ENCODE measurements at places on chromosomes 11 and 22.

DNA sequence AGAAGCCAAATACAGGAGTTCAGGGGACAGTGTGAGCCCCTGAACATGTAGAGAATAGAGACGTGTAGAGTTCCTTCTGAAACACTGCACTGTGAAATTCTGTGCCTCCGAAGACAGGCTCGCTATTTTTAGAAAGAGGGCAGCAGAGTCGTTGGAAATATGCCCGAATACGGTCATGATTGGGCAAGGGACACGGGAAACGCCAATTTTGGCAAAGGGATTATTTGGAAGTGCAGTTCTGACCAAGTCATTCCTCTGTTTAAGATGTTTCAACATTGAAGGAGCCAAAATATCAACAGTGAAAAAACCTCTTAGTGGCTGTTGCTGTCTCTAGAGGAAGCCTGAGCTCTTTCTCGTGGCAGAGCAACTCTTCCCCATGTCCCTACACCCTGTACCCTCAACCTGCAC lies 9.5 kb upstream of the CBX6 start:
- DNase-seq, result no peak

- DNase-seq, result no peak
Measured at GRCh38 chr22:33570110-33570509, 350.2 kb downstream of the LARGE1 start.

DNA sequence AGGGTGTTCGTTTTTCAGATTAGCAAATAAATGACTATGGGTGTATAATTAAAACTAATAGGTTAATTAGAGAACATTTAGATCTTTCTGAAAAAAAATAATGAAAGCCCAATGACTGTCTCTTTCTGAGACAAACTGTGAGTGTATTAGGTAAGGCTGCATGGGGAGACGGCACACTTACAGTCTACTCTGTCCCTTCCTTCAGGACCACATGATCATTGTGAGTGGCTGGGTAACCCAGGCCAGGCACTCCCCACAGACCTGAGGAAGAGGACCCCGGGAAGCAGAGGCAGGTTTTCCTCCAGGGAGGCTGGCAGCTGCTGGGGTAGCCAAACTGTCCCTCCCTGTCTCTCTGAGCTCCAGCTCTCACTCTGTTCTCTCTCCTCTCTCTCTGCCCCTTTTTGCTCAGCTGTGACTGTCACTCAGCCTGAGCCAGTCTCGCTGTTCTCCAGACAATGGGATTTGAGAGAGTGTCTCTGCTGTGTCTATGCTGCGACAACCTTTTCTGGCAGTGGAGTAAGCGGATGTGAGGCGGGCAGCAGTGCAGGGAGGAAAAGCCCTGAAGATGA lies 83.1 kb upstream of the NCAM1 start:
- DNase-seq, result no peak

DNA sequence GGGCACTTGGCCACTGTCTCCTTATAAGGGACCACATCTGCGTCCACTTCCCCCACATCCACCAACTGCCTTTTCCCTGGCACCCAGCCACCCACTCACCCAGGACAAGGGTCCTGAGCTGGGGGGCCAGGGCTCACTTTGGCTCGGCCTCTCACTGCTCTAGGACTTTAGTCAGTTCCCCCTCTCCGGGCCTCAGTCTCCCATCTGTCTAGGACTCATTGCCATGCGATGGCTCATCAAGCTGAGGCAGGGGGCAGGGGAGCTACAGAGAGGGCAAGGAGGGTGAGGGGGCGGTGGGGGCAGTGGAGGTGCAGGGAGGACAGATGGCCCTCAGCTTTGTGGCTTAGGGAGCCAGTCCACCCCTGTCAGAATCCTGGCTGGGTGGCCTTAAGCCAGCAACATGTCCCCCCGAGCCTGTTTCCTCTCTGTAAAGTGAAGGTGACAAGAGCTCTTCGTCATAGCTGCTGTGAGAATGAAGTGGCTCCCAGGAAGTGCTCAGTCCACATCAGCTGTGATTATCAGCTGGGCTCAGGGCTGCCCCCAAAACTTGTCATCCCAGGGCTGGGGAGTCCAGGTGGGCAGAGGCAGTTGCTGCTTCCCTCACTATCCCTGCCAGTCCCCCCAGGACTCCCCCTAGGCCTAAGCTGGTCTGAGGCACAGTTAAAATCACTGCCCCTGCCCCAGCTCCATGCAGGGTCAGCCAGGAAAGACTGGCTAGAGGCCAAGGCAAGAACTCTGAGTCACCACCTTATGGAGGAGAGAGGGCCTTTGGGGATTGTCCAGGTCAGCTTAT lies 14.9 kb downstream of the RAC2 start:
- DNase-seq, result no peak

DNA sequence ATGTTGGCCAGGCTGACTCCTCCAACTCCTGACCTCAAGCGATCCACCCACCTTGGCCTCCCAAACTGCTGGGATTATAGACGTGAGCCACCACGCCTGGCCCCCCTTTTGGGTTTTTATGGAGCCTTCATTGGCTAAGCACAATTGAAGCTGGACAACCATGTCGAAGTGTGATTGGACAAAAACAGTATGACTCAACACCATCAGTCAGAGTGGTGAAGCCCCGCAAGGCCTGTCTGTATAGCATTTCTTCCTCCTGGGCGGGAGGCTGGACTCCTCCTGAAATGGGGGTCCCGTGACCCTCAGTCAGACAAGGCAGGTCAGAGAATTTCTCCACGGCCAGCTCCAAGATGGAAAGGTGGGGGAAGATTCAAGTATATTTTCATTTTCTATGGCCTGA lies 3.1 kb upstream of the PARVB start:
- no peak for DNase-seq

GRCh38 chr11:43681401-43681942 lies 934 bp downstream of the HSD17B12 start:
- DNase-seq, result no peak

DNA sequence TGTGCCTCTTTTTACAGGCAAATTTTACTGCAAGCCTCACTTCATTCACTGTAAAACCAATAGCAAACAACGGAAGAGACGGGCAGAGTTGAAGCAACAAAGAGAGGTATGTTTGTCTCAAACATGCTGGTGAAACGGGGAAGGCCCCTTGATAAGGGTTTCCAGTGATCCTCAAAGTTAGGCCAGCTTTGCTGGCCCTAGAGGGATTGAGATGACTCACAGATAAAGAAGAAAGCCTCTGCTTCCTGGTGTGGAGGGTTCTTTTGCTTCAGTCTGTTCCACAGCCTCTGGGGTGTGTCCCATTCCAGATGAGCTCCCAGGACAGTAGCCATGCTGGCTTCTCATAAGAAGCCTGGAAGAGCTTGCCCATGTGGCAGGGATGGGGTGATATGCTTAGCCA lies 118.9 kb upstream of the PARVA start:
- no peak for DNase-seq

DNA sequence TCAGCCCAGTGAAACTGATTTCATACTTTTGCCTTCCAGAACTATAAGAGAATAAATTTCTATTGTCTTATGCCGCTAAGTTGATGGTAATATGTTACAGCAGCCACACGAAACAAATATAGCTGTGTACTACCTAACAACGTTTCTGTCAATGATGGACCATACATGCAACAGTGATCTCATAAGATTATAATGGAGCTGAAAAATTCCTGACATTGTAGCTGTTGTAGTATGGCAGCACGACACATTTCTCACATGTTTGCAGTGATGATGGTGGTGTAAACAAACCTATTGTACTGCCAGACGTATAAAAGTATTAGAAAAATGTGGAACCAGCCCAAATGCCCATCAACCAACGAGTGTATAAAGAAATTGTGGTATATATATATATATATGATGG lies 5.8 kb upstream of the SLC5A1 start:
- no peak for DNase-seq

- DNase-seq, result peak; percentile 28
Measured at GRCh38 chr11:79973721-79974617, 533.1 kb upstream of the TENM4 start.

DNA sequence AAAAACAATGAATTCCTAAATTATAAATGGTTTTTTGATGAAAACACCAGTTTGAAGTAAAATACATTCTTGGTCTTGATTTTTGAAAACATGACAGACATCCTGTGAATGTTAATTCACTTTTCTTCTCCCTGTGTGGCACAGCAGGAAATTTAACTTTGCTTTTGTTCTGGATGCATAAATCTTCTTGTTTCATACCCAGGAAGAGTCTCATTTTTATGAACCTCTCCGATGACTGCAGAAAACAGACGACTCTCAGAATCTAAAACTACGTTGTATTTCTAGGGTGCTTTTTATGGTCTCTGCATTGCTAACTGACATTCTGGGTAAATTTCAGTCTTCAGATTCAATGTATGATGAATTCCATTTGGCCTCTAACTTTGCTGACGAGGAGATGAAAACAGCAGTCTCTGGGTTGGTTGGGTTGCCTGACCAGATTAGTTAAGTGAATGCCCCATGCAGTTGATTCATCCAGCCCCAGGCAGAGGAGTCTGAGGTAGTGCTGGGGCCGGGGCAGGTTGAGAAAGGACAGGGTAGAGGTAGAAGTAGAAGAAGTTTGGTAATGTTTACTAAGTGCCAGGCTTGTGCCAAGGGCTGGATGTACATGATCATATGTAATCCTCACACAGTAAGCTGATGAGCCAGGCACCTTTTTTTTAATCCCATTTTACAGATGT lies 20.1 kb downstream of the TCP11L1 start:
- DNase-seq, result no peak

DNA sequence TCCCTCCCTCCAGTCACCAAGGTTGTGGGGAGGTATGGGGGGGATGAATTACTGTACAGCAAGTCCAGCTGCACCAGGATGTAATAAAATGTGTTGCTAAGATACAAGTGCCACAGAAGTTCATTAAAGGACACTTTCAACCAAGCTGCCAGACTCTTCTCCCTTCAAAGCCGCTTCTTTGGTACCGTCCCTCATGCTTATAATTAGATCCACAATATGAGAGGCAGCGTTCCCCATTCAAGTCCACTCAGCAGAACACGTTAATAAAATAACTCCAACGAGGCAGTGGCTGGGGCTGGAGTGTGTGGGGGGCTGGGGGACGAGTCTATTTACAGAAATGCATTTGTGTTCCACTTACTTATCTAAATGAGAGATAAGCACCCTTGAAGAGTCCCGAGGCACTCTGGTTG lies 14.7 kb downstream of the PHF21B start:
- no peak for DNase-seq

DNA sequence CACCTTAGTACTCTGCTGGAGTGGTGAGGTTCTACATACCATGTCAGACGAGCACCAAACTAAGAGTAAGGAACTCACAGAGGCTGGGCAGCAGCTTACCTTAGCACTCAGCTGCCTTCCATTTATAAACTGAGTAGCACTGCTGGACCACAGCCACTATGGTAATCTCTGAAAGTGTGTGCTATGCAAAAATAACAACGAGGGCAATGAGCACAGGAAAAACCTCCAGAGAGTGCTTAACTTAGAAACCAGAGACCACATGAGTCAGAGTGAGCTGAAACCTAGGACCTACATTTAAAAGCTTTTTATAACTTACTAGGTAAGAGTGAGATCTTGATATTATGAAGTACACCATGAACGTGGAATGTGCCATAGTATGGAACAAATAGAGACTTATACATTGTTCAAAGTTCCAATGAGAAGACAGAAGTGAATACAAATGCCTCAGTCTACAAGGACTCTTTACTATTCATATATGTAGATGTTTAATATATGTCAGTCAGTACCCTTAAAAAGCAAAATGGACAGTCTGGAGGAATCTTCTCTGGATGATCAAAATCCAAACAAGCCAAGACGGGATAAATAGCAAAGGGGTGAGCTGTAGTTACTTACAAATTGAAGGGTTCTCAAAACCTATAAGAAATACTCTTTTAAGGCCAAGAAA lies 17.2 kb upstream of the CD59 start:
- DNase-seq, result no peak

- no peak for DNase-seq
Measured at GRCh38 chr11:26997378-26997777, 3.5 kb downstream of the FIBIN start.

- no peak for DNase-seq
Measured at GRCh38 chr11:70915158-70915985, 337.0 kb downstream of the SHANK2 start.

GRCh38 chr11:120372296-120372695 lies 36.1 kb downstream of the ARHGEF12 start:
- DNase-seq, result no peak

GRCh38 chr11:105827906-105828305 lies 194.1 kb downstream of the MSANTD4 start:
- no peak for DNase-seq
